ENCODE measurements at places on chromosomes 6 and 20.
A peak's percentile ranks its signal among the peaks of the same experiment; 100 is the strongest.

DNA sequence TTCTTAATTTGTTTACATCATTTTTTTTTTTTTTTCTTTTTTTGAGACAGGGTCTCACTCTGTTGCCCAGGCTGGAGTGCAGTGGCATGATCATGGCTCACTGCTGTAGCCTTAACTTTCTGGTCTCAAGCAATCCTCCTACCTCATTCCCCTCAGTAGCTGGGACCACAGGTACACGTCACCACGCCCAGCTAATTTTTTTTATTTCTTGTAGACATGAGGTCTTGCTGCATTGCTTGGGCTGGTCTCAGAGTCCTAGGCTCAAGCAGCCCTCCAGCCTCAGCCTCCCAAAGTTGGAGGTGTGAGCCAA, 30.3 kb downstream of the RPF2 start:
- DNase-seq = no peak

DNA sequence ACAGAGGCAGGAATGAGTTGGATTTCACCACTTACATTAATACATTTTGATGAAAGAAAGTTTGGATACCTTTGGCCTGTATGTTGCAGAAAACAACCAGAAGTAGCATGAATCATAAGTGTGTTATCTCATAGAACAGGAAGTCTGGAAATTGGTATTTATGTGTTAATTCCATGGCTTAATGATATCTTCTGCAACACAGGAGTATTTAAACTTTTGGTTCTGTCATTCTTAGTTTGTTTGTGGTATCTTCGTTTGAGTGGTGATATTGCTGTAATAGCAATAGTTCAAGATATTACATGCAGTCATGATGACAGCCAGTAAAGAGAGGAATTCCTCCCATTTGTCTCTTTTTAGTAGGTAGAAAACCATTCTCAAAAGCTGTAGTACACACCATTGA, 177.3 kb downstream of the CDKAL1 start:
- DNase-seq = no peak

DNA sequence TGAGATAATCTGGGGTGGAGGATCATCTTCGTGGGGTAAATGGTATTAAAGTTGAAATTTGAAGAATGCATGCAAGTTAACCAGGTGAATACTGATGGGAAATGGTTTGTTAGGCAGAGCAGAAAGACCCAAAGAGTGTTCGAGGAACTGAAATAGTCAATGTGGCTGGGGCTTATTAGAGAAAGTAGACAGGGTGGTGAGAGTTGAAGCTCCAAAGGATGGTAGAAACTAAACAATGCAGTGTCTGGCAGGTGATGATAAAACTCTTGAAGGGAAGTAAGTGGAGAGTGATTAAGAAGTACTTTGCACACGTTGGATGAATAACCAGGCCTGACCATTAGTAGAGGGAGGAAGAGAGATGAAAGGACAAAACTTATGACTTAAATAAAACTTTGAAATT, 39.8 kb upstream of the CENPW start:
- no peak for DNase-seq

DNA sequence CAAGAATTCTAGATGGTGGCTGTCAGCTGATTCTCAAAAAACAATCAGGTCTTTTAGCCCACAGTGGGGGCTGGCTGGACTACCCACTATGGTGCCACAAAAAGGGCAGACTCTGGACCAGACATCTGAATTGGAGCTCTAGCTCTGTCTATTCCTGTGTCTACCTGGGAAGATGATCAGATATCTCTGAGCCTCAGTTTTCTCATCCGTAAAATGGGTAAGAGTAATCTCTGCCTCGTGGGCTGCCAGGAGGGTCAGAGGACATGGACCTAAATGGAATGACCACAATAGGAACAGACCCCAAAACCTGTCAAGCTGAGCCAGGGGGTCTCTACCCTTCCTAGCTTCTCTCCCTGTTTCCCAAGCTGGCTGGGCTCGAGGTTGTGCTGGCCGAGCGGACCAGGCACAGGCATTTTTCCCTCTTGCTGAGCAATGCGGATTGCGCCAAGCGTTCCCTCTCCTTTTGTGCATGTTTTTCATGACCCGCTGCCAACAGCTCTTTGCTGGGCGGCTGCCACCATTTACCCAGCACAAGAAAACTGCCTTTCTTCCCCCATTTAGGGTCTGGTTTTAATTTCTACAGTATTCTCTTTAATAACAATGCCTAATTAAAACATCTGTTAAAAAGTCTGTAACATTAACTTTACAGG, 74.7 kb upstream of the MAFB start:
- DNase-seq = no peak

DNA sequence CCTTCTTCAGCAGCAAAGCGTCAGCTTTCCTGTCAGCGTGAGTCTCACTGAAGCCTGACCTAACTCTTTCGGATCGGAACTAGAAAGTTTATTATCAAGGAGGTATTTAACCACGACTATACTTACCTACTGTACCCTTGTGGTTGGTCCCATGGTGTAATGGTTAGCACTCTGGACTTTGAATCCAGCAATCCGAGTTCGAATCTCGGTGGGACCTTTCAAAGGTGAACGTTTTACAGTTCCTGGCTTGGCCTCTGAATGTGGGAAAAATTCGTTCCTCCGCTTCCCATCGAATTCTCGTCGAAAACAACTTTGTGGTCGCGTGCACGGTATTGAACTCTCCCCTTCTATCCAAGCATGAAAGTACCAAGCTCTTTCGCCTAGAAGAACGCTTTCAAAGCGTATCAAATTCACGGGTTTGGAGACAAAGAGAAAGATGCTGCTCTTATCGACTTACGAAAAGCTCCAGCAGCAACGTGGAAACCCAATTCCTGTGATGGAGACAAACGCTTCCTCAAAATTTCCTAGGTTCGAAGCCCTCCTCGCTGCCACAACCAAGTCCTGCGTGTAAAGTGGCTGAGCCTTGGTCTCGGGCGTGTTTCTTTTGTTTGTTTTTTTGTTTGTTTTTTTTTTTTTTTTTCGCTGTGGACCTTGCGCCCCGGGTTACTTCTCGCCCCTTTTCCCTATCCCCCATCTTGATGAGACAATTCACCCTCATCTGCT, 63.7 kb downstream of the GPX5 start:
- no peak for DNase-seq

- DNase-seq = peak; percentile 48
These were observed 1.3 kb downstream of the MAN1A1 start for GRCh38 chr6:119348096-119348747.

DNA sequence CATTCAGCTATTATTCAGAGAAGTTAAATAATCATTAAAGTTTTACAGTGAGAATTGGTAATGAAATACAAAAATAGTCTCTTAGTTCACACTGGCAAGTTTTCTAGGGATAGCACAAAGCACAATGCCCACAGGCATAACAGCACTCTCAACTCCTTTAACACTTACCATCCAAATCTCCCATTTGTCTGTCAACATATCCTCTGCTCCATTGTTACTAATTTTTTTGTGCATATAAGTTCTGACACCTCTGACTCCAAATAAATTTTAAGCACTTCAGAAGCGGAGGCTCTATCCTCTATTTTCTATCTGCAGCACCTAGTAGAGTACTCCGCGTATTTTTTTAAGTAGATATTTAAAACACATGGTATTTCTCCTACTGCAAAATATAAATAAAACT, 15.6 kb upstream of the RSPO3 start:
- DNase-seq = no peak

DNA sequence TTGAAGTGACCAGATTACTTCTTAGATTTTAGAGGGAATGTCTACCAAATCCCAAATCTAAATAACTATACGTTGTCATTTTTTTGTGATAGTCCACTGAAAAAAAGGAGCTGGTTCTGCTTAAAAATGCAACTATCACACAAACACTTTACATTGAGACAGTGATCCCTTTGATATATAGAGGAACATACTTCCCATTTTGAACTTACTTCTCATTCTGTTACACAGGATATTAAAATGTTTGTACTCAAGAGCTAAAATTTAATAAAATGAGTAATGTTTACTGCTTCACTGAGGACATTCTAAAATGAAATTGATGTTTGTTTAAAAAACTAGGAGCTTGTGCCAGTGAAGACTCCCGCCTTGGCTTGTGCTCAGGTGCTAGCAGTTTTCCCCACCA, 174.1 kb downstream of the CARMIL1 start:
- DNase-seq = no peak

DNA sequence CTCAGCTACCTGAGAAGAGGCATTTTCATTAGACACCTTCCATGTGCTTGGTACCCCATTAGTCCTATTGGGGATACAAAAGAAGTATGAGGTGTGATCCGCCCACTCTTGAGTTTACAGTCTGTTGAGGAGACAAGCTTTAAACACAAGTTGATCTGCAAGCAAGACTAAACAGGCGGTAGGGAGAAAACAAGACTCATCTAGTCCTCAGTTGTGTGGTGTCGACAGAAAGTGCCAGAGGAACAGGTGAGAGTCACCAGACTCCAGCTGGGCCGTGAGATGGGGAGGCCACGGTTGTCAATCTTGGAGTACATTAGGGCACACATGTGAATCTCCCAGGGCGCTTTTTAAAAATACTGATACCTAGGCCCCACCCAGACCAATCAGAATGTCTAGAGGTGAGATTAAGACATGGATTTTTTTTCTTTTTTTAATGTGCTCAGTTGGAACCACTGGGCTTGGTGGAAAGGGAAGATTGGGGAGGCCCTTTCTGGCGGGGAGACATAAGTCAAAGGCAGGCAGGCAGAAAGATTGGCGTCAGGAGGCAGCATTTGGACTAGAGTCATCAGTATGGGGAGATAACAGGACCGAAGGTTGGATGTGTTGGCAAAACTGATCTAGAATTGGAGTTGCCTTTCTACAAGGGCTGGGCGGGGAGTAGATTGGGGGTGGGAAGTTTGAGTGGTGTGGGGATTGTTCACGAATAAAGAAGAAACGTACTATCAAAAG, 10.4 kb downstream of the E2F3 start:
- no peak for DNase-seq

DNA sequence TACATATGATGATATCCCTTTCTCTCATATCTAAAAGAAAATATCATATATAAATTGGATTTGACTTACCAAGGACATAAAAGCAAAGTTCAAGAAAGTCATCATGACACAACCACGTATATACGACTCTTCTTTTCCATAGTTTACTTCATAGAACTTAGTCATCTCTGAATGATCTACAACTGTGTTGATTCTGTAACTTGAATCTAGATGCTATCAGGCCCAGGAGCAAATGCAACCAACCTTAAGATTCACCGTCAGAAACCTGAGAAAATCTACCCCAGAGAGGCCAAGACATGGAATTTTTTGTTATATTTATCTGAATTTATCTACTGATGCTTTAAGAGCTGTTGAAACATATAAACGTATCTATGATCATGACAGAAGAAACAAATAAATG, 165.6 kb downstream of the PDE10A start:
- no peak for DNase-seq

DNA sequence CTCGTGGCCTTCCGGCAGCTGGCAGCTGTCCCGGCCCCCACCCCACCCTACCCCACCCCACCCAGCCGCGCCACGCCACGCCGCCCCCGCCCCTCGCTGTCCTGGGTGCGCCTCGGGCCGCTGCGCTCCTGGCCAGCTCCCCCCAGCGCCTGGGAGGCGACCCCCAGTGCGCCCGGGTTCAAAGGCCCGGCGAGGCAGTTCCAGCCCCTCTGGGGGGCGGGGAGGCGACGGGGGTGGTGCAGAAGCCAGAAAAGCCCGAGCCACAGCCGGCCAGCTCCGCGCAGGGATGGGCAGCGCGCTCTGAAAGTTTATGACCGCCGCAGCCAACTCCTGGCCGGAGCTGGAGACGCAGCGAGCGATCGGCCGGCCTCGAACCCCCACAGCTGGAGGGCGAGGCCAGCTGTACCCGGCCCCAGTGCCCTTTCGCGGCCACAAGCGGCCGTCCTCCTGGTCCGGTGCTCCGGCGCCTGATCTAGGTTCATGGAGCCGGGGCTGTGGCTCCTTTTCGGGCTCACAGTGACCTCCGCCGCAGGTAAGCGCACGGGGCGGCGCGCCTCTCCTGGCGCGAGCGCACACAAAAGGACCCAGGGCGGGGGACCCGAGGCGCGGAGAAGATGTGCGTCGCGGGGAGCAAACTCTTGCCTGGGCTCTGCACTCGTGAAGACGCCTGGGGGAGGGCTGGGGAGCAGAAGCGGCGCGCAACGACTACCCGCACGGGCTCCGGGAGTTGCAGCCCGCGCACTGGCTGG, at the start of gene EDN3:
Gene EDN3, plus strand, starts transcription at position 279 of the 749 bp plus-strand sequence. Its CDS starts 202 bp downstream, at position 481.
- DNase-seq = no peak

DNA sequence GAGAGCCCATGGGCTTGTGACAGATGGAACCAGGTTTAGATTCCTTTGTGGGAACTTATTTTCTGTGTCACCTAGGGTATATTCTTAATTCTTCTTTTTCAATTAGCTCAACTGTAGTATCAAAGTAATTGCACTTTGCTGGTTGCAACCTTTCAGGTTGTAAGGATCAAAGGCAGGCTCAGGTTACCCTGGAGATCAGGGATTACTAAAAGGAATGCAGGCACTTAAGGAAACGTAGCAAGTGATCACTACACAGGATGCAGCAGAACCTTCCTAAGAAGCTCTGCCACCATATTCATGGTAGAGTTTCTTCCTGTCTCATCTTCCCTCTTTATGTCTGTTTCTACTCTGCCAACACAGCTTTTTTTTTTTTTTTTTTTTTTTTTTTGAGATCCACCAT, 133.2 kb upstream of the JAG1 start:
- DNase-seq = no peak

GRCh38 chr20:53842301-53843099, 227.9 kb downstream of the BCAS1 start:
- no peak for DNase-seq

DNA sequence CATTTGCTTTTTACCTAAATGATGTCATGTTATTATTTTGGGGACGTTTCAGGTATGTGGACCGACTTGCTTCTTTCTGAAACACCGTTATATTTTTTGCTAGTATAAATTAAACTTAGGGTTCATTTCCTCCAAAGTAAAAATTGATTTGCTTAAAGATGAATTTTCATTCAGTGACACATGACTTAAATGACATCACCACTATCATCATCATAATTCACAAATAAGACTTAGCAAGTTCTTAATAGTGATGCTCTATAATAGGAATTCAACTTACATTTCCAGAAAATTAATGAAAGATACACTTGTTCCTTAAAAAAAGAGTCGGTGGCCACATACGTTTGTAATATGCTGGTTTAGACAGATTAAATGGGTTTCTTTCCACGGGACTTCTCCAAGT, 9.3 kb downstream of the IRF4 start:
- no peak for DNase-seq

GRCh38 chr6:27777614-27778355, 134.4 kb downstream of the OR2B2 start:
- no peak for DNase-seq

- DNase-seq = no peak
These were observed 96.7 kb upstream of the OPRM1 start for GRCh38 chr6:153942361-153942760.

DNA sequence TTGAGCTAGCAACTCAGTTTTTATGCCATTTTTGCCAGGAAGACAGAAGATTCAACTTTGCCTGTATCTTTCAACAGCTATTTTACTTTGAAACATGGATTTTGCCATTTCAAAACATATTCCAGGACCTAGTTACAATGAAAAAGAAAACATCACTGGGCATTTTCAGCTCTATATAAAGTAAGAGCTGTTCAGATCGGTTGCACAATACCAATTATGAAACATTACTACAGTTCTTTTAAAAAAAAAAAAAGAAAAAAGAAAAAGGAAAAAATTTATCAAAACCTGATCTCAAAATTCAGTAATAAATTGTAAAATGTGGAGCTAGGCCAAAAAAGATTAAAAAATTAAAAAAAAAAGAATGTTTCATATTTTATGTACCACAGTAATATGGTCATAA, 15.6 kb downstream of the BCLAF1 start:
- no peak for DNase-seq
